ENCODE measurements at places on chromosomes 1 and 21.

DNA sequence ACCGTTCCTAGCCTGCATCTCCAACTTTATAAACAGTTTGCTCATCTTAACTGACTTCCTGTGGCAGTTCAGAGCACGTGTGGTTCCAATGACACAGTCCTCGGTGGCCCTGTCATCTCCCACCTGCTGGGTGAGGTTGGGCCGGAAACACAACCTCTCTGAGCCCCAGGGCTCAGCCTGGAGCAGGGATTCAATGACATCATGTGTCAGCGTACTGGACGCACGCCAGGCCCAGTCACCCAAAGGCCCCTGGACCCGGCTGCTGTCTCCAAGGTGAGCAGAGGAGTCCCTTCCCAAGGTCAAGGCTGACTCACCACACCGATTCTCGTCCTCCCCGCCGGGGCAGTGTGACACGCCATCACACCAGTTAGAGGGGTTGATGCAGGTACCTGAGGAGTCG is 19.9 kb downstream of the TMPRSS2 start:
- no peak for DNase-seq

- no peak for DNase-seq
Observed at GRCh38 chr1:236030534-236030933, 34.4 kb downstream of the NID1 start.

DNA sequence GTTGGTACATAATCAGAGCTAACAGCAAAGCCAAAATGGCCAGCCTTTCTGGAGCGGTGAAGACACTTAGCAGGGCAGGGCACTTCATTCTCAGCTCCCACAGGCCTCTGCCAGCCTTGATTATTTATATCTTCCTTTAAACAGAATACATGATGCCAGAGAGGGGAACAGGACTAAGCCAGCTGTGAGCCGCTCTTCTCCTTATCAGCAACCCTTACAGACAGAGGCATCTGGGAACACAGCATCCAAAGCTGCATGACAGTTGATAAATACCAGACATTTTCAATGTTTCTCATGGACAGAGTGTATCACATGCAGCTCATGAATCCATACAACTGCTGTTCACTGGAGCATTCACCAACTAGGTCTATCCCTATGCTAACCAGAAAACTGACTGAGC is 29.1 kb downstream of the DNAJC11 start:
- no peak for DNase-seq

- no peak for DNase-seq
Observed at GRCh38 chr1:115466433-115466832, 128.4 kb upstream of the NGF start.

GRCh38 chr1:188594542-188595235 is 1765.9 kb downstream of the PLA2G4A start:
- DNase-seq: no peak

- DNase-seq: no peak
Observed at GRCh38 chr1:234119431-234119830, 215.0 kb downstream of the SLC35F3 start.

- DNase-seq: no peak
Observed at GRCh38 chr1:10665930-10666850, 130.3 kb downstream of the CASZ1 start.

GRCh38 chr1:166353213-166353612 is 186.4 kb upstream of the FAM78B start:
- no peak for DNase-seq

DNA sequence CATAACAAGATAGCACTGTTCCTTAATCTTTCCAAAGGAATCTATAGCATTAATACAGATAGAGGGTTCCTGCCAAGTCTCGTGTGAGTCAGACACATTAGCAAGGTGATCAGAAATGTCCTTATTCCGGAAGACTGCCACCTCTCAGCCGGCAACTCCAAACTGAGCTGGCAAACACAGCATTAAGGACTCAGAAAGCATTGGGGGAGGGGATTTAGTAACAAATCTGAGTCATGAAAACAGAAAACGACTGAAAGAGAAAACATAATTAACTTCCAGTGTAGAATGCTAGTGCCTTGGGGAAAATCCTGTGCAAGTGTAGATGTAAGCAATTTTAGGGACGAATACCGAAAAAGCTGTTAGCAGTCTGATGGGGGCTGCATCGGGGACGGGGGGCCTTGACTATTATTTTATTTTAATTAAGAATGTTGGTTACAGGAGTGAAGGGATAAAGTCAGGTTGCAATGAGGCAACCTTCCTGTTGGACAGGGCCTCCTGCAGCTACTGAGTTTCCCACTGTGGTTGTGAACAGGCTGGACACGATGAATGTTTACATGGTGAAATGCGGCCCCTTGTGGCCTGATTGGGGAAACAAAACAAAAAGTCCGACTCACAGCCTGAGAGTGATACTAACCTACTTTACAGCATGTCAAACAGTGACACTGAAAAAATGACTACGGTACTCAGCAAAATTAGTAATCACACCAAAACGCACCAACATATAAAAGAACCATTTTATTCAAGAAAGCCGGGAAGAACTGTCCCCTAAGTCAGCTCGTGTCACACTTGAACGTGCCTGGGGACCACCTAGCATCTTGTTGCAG is 20.7 kb downstream of the MIS18A start:
- peak; percentile 55 for DNase-seq

- DNase-seq: no peak
Observed at GRCh38 chr1:14367451-14367850, 231.0 kb upstream of the KAZN start.

DNA sequence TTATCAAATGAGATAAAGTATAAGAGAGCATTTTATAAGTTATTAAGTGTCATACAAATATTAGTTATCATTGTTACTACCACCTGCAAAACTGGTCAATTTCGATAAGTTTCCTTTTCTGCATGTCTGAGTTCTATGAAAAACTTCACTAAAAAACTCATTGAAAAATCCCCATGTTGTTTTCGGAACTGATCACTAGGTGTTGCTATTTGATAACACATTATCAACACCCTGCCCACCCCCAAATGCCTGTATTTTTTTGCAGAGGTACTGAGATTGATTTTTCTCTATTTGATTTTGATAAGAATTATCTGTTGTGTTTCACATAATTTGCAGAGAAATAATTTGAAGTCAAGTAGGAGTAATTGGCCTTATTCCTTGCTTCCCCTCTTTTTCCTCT is 22.1 kb upstream of the DISP1 start:
- no peak for DNase-seq

GRCh38 chr21:26099610-26100219 is 70.9 kb downstream of the APP start:
- DNase-seq: no peak

DNA sequence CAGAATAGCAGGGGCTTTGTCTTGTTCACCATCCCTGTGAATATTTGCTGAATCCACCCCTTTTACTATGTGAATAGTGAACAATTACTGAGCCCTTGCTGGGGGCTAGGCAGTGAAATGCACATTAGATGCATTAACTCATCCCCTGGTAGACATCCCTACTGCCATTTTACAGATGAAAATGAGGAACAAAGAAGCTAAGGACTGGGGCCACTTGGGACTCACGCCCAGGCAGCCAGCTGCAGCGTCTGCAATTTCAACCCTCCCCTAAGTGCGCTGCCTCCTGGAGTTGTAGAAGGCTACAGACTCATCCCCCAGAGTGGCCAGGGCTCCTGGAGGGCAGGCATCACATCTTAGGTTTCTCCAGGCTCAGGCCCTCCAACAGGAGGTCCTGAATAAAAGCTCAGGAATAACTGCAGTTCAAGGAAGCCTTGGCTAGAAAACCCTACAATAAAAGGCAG is 31.6 kb downstream of the CAPZB start:
- DNase-seq: no peak

DNA sequence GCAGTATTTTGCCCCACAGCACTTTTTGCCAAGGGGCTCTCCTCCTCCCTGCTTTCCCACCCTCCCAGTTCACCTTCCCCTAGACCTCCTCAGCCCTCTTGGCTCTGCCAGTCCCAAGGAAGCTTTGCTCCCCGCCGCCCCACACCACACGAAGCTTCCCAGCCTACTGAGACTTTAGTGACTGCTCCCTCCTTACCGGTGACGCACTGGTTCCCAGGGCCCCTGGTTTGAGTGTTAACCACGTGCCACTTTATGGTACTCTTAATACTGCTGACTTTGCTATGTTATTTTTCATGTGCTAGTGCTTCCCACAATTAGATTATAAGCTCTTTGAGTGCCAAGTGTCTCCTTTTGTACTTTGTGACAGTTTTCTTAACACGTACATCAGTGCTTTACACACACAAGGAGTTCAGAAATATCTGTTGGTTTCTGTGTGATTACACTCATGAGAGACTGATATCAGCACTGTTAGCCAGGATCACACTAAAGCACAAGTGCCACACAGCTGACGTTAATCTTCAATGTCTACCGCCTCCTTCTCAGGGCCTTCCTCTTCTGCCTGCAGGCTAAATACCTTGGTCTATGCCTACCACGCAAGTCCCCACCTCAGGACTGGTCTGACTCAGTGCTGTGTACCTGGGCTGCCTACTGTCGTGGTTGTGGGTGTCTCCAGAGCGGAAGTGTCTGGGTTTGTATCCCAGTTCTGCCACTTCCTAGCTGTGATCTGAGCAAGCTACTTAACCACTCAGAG is 61.0 kb downstream of the DNTTIP2 start:
- no peak for DNase-seq

DNA sequence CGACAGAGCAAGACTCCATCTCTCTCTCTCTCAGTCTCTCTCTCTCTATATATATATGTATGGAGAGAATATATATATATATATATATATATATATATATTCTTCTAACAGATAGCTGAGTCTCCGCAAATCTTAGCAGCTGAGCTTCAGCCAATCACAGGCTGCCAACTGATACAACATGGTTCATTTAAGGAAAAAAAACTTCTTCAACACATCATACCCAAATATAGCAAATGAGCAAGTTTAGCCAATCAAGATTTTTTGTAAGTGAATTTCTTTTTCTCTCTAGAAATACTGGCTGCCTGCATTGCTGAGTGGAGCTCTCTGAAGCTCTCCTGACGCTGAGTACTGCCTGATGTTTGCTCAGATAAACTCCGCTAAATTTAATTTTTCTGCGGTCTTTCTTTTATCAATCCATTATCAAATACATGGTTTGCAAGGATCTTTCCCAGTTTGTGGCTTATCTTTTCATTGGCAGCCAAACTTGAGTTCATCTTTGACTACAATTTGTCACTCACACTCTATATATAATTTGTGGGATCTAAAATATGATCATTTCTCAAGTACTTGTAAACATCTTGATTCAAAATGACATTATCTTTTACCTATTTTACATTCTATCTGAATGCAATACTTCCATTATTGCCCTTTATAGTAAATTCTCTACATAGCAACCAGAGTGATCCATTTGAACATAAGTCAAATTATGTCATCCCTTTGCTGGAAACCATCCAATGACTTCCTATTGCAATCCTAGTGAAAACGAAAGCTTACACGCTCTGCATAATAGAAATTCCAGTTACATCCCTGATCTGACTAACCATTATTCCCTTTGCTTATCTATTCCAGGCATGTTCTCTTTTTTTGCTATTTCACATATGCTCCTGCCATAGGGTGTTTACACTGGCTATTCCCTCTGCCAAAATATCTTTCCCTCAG is 2131.7 kb downstream of the MRPL39 start:
- DNase-seq: peak; percentile 15

GRCh38 chr1:185775501-185775900 is 41.3 kb downstream of the HMCN1 start:
- no peak for DNase-seq

DNA sequence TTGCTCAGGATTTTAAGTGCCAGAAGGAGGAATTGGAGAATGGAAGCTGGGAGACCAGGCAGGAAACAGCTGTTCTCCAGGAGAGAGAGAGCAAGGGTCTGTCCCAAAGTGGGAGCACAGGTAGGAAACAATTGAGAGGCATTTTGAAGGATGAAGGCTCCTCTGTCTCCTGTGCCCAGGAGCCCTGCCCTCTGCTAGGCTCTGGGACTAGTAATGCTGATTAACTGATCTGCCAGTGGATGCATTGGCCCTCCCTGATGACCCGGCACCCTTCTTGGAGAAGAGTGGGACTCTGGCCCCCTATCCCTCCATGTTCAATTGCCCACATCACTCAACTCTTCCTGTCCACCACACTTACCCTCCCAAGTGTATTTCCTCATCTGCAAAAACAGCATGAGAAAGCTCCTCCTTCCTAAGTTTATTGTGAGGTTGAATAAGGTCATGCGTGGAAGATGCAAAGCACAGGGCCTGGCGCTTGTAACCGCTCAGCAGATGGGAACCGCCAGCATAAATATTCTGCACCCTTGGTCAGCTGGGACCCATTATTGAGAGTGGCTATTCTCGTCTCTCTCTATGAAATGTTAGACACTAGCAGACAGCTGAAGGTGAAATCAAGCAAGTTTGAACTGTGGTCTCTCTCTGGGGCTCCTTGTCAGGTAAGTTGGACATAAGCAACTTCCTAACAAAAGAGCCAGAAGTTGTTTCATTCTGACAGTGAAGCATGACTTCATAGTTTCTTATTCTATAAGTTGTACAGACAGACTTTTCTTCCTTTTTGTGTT is 63.0 kb upstream of the ANGPTL1 start:
- no peak for DNase-seq

GRCh38 chr1:181557313-181557712 is 74.0 kb downstream of the CACNA1E start:
- no peak for DNase-seq

- peak; percentile 72 for DNase-seq
Observed at GRCh38 chr1:187409341-187409740, 580.6 kb downstream of the PLA2G4A start.

GRCh38 chr1:19945914-19946313 is 22.5 kb upstream of the PLA2G2E start:
- DNase-seq: no peak
